ENCODE measurements at places on chromosomes 3 and 15.
A peak's percentile ranks its signal among the peaks of the same experiment; 100 is the strongest.

GRCh38 chr3:189288348-189289235, 116.8 kb downstream of the TPRG1 start:
- DNase-seq, result no peak

DNA sequence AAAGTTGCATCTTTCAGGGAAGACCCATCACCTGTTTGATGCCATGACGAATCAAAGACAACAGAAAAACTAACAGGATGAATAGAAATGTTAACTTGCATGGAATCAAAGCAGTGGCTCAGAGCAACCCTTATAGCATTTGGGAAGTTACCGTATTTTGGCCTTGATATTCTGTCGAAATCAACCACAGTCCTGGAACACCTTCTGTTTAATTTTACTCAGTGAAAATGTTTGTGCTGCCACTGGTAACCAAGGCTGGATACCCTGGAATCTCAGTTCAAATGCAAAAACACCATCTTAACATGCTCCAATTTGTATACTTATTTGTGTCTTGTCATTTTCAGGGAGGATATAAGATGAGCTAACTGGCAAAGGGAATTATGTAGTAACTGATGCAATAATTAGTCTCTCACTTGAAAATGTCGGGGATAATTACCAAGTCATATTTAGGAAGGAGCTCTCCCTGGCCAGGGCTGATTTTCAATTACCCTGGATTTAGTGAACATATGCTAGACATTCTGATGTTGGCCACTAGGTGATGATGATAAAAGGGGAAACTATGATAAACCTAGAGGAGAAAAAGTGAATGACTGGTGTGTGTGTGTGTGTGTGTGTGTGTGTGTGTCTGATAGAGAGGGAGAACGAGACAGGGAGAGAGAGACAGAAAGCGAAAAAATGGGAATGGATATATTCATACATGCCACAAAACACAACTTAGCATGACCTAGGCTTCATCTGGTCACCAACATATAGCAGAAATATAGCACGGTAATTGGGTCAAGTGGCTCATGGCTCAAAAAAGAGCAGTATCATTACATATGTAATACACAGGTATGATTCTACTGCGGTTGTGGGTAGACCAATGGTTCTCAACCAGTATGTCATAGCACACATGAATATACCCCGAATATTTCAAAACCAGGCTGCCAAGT, 19.0 kb upstream of the PRICKLE2 start:
- DNase-seq, result peak; percentile 53

GRCh38 chr15:51982013-51982769, 10.6 kb upstream of the LEO1 start:
- DNase-seq, result peak; percentile 83

DNA sequence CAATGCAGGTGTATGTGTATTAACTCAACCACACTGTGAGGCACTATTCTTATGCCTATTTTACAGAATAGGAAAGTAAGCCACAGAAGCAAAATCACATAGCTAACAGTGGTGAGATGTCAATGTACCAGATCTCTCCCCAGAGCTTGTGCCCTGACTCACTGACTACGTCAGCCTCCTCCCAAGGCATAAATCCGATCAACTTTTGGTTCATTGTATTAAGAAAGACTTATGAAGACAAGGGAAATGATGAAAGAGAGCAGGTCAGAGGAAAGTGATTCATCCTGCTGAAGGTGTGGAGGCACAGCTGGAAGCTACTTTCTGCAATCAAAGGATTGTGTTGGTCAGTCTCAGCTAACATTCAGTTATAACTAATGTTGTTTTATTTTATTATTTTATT, 33.0 kb upstream of the SV2B start:
- DNase-seq, result peak; percentile 39

DNA sequence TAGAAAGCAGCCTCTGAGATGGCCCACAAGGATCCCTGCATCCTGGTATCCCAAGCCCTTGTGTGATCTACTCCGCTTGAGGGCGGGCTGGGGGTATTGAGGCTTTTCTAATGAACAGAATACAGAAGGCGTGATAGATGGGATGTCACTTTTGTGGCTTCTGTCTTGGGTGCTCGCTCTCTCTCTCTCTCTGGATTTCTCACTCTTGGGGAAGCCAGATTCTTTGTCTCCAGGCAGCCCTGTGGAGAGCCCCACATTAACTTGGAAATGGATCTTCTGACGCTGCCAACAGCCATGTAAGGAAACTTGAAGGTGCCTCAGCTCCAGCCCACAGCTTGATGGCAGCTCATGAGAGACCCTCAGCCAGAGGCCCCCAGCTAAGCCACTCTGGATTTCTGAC, 26.9 kb upstream of the SEC62 start:
- no peak for DNase-seq

GRCh38 chr3:51522273-51522962, 16.1 kb upstream of the RAD54L2 start:
- no peak for DNase-seq

GRCh38 chr15:89457086-89457485, 39.3 kb downstream of the RHCG start:
- peak; percentile 45 for DNase-seq

Data from iris pigment epithelial cell (primary cell).